NCI-H1436 treated with DMSO at 0.1 percent for 48 hours (cell line): ENCODE measurements at places on chromosomes 11 and 22.

DNA sequence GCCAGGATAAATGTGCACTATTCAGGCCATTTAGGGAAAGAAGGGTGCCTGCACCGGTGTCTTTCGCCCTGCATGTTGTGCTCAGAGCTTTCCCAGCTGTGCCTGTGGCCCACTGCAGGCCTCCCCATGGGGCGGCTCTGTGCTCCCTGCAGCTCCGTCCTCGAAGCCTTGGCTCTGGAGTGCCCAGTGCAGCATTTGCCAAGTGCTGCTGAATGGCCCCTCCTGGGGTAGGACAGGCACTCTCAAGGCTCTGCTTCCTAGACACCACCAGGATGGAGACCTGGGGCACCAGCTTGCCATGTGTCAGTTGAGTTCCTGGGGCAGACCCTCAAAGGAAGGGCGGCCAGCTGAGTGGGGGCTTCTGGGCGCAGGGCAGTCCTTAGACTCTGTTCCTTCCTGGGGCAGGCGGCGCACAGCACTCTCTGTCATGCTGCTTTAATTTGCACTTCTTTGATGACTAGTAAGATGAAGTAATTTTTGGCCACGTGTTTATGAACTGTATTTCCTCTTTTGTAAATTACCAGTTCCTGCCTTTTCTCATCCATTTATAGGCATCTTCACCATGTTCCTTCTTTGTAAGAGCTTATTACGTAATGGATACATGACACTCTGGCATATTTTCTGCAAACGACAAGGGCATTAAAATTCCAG lies 32.1 kb upstream of the GNB1L start:
- no peak for DNase-seq

DNA sequence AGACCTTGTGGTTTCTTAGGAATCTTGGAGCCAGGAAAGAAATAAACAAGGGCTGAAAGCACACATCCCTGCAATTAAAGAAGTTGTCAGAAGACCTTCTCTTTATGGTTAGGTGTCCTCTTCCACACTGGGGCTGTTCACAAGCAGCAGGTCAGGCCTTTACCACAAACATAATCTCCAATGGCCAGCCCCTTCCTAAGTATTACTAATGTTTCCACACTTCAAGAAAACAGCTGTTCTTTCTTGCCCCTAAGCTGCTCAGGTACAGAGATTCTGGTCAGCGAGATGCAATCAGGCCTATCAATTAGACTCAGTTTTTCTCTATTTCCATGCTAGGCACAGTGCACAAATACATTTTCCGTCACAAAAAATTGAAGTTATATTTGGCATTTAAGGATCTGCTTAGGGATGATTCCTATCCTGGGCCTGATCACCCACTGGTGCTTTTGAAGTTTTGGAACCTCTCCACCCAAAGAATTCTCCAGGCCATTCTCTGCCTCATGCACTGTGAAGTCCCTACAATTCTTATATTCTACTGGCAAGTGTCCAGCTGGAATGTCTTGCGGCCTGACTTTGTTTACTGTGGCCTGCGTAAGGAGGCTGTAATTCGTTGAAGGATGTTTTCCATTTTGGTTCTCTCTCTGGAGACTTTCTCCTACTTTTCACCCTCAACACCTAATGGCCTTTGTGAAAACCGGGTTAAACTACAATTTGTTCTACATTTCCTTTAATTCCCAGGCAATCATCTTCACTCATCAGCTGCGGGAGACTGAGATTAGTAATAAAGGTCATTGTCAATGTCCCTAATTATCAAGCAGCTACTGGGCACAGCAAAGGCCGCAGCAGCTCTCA lies 5.1 kb downstream of the PRAME start:
- no peak for DNase-seq

DNA sequence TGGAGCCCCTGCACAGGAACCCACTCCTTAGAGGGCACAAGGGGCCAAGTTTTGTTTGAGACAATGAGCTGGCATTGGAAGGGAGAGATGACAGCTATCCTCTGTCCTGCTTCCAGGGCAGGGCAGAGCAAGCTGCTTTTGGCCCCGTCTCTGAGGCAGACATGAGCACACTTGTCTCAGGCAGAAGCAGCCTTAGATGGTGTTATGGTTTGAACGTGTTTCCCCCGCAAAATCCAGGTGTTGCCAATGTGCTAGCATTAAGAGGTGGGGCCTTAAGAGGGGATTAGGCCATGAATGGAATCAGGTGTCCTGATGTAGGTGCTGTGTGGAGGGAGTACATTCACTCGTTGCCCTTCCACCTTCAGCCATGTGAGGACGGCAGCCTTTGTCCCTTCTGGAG lies 2.5 kb downstream of the TP53AIP1 start:
- no peak for DNase-seq

GRCh38 chr11:44927174-44927661 lies 23.5 kb downstream of the TP53I11 start:
- DNase-seq = no peak

DNA sequence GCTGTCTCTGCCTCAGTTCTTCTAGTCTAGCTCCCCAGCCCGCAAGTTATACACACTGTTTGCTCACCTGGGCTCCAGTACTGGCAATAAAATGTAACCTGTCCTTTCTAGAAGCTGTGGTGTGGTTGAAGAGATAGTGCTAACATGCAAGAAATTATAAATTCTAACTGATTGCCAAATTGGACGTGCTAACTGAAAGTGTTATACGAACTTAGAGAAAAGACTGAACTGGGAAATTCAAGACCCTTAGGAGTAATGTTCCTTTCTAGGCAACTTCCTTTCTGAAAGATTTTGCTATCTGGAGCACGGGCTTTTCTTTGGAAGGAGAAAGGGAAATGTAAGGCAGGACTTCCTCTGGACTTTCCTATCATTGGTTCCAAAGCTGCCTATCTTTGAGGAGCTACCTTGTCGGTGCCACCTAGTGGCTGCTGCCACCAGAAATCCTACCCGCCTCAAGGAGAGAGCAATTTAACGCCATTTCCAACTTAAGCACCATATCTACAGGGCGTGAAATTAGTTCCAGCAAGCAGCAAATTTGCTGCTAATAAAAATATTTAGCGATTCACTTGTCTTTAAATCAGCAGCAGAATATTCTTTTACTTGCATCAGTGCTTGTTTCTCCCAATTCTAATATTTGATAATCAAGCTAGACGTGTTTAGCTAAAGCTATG lies 12.7 kb upstream of the TMEM218 start:
- DNase-seq = peak; percentile 15

GRCh38 chr11:88043149-88043548 lies 132.1 kb downstream of the RAB38 start:
- DNase-seq = no peak

GRCh38 chr22:41934284-41935014 lies 7.8 kb upstream of the TNFRSF13C start:
- DNase-seq = no peak

DNA sequence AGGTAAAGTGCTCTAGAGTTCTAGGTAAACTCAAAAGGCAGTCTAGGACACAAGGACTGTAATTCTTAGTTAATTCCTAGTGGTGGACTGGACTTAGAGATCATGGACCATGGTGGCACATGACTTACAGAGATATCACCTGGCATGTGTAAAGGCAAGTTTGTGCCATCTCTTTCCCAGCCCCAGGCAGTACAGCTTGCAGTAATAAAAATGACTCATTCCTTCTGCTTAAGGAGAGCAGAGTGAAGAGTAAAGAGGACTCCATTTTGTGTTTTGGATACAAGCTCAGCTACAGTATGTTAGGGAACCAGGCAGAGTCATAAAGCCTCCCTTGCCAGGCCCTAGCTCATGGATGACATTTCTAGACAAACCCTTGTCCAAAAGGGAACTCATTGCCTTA lies 629.9 kb downstream of the JRKL start:
- no peak for DNase-seq

DNA sequence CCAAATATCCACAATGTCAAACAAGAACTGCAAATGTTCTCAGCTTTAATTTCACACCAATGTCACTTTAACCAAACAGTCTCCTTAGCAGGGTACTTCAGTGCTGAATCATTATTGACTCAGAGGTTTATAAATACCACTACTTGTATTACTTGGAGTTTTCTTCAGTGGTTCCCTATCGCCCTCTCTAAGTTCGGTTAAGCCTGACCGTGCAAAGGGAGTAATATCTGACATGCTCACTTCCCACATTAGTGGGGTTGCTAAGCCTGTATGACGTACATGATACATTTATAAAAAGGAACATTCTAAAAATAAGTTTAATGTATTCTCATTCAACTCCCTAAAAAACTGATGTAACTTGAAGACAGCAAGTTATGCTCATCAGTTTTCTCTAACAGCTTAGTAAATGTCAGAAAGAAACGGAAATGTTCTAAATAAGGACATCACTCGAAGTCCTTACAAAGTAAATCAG lies 93.1 kb upstream of the ZC3H12C start:
- no peak for DNase-seq

DNA sequence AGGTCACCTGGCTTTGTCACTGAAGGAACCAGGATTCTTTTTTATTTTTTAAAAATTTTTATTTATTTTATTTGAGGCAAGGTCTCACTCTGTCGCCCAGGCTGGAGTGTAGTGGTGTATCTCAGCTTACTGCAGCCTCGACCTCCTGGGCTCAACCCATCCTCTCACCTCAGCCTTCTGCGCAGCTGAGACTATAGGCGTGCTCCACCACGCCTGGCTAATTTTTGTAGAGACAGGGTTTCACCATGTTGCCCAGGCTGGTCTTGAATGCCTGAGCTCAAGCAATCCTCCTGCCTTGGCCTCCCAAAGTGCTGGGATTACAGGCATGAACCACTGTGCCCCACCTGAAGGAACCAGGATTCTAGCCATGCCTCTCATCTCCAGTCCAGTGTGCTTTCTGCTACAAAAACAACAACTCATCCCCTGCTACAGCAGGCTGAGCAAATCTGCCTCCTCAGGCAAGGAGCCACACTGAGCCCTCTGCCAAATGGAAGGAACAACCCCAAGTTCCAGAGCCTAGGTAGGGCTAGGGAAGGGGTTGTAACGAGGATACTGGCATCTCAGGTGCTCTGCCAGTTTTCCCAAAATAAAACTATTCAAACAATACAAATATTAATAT lies 2.6 kb upstream of the PEX26 start:
- no peak for DNase-seq

GRCh38 chr22:20952544-20953341 lies 14.3 kb upstream of the AIFM3 start:
- no peak for DNase-seq

DNA sequence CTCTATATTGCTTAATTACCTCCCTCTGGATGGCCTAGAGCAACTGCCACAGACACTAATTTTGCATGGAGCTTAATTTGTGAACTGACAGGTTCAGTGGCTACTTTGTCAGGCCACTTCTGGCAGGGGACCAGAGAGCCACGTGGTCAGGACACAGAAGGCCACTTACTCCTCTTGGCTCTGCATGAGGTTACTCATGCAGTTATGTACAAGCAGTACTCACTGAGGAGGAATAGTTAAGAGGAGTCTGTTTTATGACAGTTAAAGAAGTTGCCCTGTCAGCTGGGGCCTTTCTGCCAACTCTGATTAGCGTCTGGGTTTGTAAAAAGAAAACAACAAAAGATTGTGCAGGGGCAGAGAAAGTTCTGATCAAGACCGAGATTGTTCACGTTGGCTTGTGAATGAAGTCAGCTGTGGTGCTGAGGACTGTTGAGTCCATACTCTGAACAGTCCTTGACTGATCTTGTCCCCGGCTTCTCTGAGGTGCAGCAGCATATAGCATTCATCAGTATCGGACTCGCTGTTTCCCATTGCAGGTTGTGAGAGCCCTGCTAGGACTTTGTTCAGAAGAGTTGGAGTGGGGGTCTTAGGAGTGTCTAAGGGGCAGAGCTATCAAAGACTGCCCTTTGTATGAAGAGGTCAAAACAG lies 41.4 kb downstream of the PPFIBP2 start:
- no peak for DNase-seq

DNA sequence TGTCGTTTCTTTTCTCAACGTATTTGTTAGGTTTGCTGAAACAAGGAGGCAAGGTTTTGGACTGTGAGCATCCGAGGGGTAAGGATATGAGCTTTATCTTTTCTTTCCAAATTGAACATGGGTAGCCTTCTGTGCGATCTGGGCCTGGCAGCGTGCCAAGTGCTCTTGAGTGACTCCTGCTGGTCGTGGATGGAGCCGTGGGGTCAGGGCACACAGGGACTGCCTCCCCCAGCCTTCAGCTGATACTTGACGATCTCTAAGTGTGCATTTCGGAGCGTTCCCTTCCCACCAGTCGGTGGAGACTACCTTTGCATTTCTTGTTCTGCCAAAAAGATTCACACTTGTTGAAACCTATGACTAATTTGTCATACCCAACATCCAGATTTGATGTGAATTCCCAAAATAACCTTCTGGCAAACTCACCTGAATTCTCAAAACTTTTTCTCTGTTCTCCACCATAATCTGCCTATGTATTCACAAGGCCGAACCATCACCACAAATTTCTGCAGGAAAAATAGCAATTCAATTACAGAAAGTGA lies 40.1 kb upstream of the CLMP start:
- DNase-seq = no peak

- no peak for DNase-seq
Observed at GRCh38 chr11:132601875-132602274, 930.4 kb downstream of the OPCML start.

DNA sequence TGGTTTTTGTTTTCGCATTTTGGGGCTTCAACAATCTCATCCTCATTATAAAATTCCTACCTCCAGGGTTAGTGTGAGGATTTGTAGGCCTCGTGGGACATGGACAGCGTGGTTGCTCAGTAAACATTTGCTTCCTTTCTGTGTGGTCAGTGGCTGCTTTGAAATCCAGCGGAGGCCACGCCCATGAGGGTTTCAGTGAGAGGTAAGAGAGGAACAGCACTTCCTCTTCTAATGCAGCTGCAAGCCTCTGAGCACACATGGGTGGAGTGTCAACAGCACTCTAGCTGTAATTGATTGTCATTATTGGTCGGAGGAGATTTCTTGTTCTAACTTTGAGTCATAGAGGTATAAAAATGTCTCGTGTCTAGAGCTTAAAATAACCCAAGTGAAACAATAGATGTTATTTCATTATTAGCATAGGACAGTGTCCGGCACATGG lies 6.0 kb upstream of the ARHGAP42 start:
- peak; percentile 70 for DNase-seq

DNA sequence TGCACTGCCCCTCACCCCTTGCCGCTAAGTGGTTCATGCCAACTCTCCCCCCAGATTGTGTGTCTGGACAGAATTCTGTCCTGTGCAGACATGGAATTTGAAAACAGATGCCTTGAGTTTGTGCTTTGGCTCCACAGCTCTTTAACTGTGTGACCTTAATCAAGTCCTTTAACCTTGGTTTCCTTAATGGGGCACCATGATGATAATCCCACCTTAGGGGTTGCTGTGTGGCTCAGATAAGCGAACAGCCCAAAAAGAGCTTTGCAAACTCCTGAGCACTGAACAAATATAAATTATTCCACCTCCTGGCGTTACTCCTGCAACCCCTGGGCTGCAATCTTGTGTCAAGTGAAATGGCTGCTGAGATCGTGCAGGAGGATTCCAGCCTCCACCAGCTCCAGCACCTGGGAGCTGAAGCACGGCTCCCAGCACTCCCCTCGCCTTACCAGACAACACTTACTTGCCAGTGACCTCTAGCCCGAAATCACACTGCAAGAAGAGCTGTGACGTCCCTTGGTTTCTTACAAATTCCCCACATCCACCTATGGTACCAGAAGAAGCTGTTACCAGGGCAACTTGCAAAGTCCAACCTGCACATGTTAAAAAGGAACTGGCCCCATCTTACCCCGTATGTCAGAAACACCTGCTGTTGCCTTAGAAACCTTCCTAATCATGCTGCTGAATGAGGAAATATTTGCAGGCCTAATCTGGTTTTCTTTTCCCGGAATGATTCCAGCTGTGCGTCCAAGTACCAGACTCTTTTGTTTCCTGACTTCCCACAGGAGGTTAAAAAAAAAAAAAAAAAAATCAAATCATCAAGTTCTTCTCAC lies 13.2 kb downstream of the VPS37C start:
- no peak for DNase-seq

GRCh38 chr11:60718524-60719316 lies 5.8 kb upstream of the MS4A18 start:
- no peak for DNase-seq
